ENCODE measurements at places on chromosomes 4 and X. TPM values are rescaled to one million over a fixed set of nuclear protein-coding genes. Genes with fewer than 3 reads are reported as not detected.

DNA sequence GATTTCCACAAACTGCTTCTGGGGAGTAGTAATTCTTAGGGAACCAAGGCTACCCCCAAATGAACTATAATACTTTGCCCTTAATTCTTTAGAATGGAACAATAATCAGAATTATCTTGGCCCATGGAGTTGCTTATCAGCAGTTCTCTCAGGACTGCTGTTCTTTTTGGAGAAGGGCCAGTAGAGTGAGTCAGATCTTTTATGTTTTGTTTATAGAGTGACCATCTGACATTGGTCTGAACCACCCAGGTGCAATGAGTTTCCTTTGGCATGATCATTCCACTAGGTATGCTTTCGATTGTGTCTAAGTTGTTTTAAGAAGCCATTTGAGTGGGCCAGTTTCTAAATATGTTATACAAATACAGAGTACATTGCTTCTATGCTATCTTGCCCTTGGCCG is 31.8 kb downstream of the PRRG1 start:
- no peak for DNase-seq

The MTMR8 gene
- 4.2 TPM for total RNA-seq

The VEGFD gene
- total RNA-seq, result 5.3 TPM

GRCh38 chr4:99876946-99877345 is 17.3 kb downstream of the LAMTOR3 start:
- DNase-seq, result no peak

DNA sequence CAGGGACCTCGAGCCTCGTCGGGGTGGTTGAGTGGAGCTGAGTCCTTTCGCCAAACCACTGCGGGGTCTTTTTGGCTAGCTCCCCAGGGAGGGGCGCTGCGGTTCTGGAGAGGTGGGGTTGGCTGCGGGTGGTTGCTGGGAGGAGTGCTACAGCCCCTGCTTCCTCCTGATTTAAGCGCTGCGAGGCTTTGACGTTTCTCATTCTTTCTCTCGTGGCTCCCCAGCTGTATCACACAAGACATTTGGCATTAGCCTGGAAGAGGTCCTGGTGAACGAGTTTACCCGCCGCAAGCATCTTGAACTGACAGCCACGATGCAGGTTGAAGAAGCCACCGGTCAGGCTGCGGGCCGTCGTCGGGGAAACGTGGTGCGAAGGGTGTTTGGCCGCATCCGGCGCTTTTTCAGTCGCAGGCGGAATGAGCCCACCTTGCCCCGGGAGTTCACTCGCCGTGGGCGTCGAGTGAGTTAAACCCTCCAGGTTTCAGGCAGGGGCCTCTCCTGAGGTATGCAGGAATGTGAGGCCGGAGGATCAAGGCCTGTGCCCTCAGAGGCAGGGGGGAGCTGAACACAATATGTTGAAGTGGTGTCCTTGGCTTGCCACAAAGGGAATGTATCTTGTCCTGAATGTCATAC is 25.5 kb downstream of the ARHGAP36 start:
- peak; percentile 43 for DNase-seq
